ENCODE measurements at places on chromosomes 6 and 20.
A peak's percentile ranks its signal among the peaks of the same experiment; 100 is the strongest.

DNA sequence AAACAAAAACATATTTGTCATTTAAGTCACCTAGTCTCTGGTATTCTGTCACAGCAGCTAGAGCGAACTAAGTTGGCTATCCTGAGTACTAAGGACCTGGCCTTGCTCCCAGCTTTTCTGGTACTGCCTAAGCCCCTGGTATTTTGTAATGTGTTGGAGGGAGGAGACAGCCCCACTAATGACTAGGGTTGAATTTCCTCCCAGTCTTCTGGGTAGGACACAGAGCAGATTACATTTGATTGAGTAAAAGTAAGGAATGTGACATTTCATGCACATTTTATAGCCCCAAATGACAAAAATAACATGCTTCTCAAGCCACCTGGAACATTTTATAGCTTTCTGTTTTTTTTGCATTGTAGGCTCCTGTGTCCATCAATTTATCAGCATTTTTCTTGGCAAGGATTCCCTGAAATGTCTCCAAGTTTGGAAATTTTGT is 47.9 kb upstream of the DDR1 start:
- no peak for DNase-seq

DNA sequence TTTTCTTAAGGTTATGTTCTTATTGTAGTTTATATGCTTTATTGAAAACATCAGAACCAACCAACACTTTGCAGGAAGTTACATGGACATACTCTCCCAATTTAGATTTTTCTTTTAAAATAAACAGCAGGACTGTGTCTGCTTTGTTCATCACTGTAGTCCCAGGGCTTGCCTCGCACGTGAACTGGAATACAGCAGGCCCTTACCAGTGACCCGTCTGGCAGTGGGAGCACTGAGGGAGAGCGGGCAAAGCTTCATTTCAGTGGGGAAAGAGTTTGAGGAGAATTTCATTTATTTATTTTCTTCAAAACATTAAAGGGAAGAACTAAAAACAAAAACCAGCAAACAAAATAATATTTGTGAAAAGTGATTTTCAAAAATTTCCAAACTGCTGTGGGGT is 230.8 kb downstream of the PAX1 start:
- DNase-seq: no peak

DNA sequence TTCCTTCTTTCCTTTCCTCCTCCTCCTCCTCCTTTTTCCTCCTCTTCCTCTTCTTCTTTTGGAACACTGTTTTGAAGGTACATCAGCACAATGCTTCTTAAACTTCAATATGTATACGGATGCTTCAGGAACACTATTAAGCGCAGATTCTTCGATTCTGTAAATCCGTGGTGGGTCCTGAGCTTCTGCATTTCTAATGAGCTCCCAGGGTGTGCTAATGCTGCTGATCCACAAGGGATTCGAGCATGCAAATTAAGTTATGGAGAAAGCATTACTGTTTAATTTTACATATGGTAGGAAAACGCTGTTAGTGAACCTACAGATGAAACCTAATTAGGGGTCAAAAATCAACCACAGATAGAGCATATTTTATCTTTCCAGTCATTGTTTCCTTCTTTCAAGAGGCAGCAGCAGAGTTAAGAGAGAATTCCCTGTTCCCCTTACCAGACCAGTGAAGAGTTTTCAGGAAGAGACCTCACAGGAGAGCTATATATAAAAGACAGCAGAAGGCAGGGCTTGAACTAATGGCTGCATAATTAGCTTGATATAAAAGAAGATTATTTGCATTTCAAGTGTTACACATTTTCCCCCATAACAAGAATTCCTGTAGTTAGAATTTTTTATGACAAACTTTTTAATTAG is 47.2 kb downstream of the KIF13A start:
- no peak for DNase-seq

- peak; percentile 44 for DNase-seq
Measured at GRCh38 chr20:2210646-2211552, 84.9 kb upstream of the TGM3 start.

GRCh38 chr20:35546127-35546526 is 4.2 kb downstream of the ERGIC3 start:
- no peak for DNase-seq

DNA sequence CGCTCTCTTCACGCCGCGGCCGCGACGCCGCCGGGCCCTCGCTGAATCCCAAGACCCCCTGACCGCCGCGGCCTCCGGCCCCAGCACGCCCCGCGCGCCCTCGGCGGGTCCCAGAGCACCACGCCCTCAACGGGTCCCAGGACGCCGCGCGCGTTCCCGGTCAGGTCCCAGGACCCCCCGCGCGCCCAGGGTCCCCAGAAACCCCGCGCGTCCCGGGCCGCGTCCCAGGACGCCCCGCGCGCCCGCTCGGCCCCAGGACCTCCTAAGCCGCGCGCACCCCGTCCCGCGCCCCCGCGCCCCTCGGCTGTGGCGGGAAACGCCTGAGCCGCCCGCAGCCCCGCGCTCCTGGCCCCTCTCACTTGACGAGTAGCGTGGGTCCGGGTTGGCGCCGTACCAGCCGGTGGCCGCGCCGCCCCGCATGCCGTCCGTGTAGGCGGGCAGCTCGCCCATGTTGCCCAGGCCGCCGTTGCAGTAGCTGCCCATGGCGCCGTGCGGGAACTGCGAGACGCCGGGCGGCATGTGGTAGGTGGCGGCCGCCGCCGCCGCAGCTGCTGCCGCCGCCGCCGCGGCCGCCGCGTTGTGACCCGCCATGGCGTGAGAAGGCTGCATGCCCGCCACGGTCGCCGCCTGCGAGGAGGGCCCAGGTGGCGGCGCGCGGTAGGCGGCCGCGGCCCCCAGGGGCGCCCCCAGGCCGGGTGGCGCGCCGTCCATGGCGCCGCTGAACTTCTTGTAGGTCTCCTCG is 556 bp downstream of the NKX2-4 start:
- DNase-seq: no peak

DNA sequence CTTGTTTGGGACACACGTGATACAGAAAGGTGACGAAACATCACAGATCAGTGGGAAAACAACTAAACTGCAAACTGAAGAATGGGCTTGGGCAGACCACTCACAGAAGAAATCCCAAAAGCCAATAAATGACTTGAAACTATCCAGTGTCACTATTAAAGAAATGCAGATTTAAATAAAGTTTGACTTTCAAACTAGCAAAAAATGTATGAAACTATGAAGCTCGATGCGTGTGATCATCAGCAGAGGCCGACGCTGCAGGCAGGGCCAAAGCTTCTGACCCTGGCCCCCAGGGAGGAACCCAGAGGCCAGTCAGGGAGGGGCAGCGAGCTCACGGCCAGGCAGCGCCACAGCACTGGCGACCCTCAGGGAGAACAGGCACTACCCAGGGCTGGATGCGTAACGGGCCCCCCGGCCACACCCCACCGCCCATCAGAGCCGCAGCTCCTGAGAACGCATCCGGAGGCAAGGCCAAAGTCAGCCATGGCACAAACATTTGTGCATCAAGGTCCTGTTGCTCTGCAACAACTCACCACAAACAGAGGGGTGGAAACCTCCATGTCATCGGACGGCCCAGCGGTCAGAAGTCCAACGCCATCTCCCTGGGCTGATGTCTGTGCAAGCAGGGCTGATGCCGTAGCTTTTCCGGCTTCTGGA is 94.1 kb downstream of the YTHDF1 start:
- DNase-seq: no peak

GRCh38 chr6:27752038-27752885 is 159.9 kb downstream of the OR2B2 start:
- peak; percentile 95 for DNase-seq

DNA sequence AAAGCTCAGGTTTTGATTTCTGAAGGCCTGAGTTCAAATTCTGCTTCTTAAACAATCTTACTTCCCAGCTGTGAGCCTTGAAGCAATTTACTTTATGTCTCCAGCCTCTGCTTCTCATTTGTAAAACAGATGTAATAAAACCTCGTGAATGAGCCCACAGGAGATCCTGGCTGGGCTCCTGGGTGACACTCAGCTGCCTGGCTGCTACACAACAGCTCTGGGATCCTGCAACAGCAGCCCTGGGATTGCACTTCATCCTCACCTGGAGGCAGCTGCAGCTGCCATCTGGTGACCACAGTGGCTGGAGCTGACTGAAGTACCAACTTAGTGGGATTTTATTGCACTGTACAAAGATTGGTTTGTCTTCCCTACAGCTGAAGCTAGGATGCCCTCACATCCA is 98.6 kb downstream of the NDUFAF5 start:
- DNase-seq: no peak

- DNase-seq: no peak
Measured at GRCh38 chr20:62358171-62359042, 8.7 kb downstream of the LAMA5 start.

GRCh38 chr20:35134880-35135279 is 12.3 kb downstream of the EDEM2 start:
- no peak for DNase-seq

- DNase-seq: peak; percentile 92
Measured at GRCh38 chr6:17842014-17842776, 135.5 kb upstream of the NUP153 start.

DNA sequence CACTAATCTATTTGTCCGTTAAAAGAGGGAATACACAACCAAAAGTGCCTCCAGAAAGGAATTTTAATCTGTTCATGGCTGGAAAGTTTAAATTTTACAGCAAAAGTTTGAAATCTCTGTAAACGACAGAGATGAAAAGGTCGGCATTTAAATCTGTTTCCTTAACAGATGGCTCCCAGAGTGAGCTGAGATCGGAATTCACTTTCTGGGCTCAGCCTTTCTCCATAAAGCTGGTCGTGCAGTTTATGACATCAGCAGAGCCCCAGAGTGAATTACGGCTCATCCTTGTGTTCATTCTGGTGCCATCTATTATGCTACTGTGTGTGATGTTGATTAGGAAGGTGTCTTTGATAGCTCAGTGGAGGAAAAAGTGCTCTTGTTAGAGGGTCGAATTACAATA is 117.6 kb upstream of the ZFP64 start:
- no peak for DNase-seq

DNA sequence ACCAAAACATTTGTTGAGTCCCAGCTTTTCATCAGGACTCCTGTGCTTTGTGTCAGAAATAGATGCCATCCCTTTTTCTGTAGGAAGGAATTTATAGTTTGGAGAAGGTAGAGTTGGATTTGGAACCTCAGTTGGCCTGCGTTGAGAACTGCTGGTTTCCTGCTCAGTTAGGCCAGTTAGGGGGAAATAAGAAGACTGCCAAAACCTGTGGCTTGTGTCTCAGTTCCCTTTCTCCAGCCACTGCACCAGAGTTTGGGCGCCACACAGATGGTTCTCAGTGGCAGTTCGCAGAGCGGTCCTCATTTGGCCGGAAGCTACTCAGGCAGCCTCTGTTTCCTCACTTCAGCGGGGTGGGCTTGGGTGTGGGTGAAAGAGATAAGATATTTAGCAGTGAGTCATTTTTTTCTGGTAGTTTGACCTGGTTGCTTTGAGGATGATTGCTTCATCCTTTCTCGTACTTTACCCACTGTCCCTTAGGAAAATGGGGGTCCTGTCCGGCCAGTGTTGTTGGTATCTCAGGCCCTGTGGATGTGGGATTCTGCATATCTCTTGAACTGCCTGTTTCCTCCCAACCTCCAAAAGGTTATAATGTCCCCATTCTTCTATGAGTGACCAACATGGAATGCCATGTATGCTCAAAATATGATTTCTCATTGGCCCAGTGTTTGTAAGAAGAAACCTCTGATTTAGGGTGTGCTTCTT is 53.7 kb downstream of the JARID2 start:
- DNase-seq: peak; percentile 97

- DNase-seq: no peak
Measured at GRCh38 chr6:89033461-89033860, 47.1 kb upstream of the PNRC1 start.

DNA sequence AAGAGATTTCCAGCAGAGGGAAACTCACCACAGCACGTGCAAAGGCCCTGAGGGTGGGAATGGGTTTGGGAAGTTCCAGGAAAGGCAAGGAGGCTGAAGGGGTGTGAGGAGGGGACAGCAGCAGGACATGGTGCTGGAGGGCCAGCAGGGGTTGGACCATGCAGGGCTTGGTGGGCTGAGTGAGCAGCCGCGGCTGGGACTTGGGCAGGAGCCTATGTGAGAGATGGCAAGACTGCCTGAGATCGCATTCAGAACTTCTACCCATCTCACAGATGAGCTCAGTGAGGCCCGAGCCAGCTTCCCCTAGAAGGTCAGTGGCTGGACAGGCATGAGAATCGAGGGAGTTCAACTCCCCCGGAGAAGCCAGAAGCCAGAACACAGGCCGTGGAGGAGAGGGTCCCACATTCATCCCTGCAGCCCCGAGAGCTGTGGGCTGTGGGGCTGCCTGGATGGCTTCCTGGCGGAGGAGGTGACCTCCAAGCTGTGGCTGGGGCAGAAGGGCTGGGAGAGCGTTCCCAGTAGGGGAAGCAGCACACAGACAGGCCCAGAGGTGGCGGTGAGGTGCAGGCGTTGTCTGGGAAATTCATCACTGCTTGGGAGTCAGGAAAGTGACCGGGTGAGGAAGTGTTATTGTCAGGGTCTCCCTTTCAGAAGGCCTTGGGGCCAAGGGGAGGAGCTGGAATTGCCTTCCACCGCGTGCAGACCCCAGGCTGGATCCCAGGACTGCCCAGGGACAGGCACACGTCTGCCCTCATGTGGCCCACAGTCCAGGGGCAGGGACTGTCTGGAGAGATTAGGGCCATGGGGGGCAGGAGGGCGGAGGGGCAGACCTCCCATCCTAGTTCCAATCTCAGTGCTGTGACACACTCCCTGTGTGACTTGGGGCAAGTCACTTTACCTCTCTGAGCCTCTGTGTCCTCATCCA is 103.8 kb downstream of the CEBPB start:
- peak; percentile 13 for DNase-seq

DNA sequence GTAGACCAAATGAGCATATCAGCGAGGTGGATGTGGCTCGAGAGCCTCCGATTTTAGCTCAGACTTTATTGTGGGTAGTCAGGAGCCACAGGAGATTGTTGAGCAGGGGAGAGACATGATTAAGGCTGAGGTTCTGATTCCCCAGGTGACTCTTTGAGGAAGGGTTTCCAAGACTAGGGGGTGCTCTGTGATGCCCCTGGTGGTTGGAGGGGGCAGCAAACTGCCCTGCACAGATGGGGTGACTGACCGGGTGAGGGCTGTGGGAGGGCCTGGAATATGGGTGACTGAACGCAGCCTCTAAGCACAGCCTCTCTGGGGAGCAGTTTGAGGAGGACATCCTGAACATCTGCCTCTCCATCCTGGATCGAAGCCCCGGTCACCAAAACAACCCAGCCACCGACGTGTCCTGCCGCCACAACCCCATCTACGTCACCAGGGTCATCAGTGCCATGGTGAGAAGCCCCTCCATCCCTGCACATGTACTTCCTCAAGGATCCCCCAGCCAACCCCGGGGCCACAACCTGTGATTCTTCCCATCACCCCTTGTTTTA is 17.0 kb downstream of the TGM6 start:
- no peak for DNase-seq

- DNase-seq: peak; percentile 1
Measured at GRCh38 chr20:40054311-40054710, 634.7 kb downstream of the MAFB start.

DNA sequence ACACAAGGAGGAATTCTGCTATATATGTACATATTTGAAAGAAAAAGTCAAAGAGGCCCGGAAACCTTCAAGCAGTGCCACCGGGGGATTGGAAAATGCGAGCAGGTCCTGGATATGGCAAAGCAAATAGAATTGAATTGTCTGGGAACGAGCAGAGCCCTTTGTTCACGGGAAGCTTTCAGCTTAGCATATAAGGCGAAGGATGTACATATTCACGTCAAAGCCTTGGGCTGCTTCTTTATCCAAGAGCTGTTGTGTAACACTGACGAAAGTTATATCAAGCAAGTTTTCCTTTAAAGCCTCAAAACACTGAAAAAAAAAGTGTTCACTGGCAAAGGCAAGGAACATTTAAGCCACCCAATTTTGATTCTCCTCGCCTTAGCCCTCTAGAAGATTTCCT is 171.0 kb downstream of the GPX5 start:
- no peak for DNase-seq

All from OCI-M1 (cell line).